ENCODE measurements at places on chromosomes 2 and 18. TPM values are rescaled to one million over a fixed set of nuclear protein-coding genes. Genes with fewer than 3 reads are reported as not detected.

OR6B2 gene
- total RNA-seq = not detected

CFAP53 gene
- under 0.01 TPM for total RNA-seq

LHCGR gene
- total RNA-seq = under 0.01 TPM

RUFY4 gene
- not detected for total RNA-seq

FEV gene
- not detected for total RNA-seq

DNAH6 gene
- under 0.01 TPM for total RNA-seq

GALNT3 gene
- total RNA-seq = 2.0 TPM

SNX17 gene
- 130 TPM for total RNA-seq

MEP1B gene
- not detected for total RNA-seq

HRH4 gene
- total RNA-seq = not detected

BCL11A gene
- total RNA-seq = 1.7 TPM

ELOA2 gene
- not detected for total RNA-seq

EDAR gene
- total RNA-seq = not detected

KANSL1L gene
- 8.1 TPM for total RNA-seq

SERPINB12 gene
- total RNA-seq = not detected

HOXD13 gene
- not detected for total RNA-seq

LRRC30 gene
- total RNA-seq = not detected

CIDEA gene
- total RNA-seq = not detected

MC4R gene
- total RNA-seq = 0.28 TPM

C2orf78 gene
- not detected for total RNA-seq

IL18RAP gene
- total RNA-seq = not detected

DTNA gene
- 9.5 TPM for total RNA-seq

ICOS gene
- not detected for total RNA-seq

KCTD1 gene
- total RNA-seq = 4.7 TPM

NPHP1 gene
- 1.8 TPM for total RNA-seq

SLC35G4 gene
- total RNA-seq = not detected

GPR45 gene
- not detected for total RNA-seq

REG3A gene
- total RNA-seq = not detected

SATB2 gene
- total RNA-seq = 8.4 TPM

EGR4 gene
- not detected for total RNA-seq

ITGB6 gene
- total RNA-seq = under 0.01 TPM

POTEJ gene
- total RNA-seq = not detected

BMP10 gene
- total RNA-seq = not detected

GPR39 gene
- 9.0 TPM for total RNA-seq

TCF23 gene
- total RNA-seq = not detected

CFAP65 gene
- total RNA-seq = not detected

COQ10B gene
- 64.2 TPM for total RNA-seq

ELAC1 gene
- 6.4 TPM for total RNA-seq

MBD2 gene
- total RNA-seq = 27.5 TPM

SOCS6 gene
- 53.9 TPM for total RNA-seq

ZNF892 gene
- total RNA-seq = 2.7 TPM
